ENCODE measurements at places on chromosomes 5 and 9.

GRCh38 chr5:124444147-124444775 lies 302.2 kb downstream of the ZNF608 start:
- no peak for DNase-seq

GRCh38 chr9:127905788-127906191 lies 6.4 kb upstream of the ST6GALNAC6 start:
- DNase-seq: no peak

GRCh38 chr9:22446589-22446949 lies at the start of gene DMRTA1:
TSS of gene DMRTA1 (plus strand) at chr9:22446824. CDS start at chr9:22447066, 242 bp downstream.
- peak; percentile 2 for DNase-seq

GRCh38 chr5:142825378-142826089 lies 55.4 kb downstream of the ARHGAP26 start:
- DNase-seq: no peak

DNA sequence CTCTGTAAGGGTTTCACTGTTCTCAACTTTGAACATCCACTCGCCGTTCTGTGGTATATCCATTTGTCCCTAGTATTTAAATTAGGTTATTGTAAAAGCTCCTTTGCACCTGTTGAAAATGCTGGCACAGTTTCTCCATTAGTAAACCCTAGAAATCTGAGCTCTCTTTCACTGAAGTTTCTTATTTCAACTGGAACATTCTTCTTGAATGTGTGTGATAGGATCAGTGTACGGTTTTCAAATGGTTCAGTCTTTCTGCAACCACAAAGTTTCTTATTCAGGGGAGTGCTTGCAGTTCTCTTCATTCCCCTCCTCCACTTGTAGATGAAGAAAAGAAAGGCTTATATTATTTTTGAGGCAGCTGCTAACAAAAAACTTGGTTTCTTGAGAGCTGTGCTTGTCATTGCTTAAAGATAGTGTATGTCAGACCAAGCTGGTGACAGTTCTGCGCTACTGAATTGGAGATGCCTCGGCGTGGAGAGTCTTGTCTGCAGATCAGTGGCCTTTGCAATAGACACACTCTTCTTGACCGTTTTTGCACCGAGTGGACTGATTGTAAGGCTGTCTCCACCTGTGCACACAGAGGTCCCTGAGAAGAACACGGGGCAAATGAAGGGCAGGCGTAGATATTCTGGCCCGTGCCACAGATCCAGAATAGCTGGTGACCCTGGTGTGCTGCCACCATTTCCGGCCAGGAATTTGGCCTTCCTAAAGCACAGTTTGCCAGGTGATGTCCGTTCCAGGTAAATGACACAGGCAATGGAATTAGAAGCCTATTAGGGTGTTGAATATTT lies 102.2 kb downstream of the TRIO start:
- DNase-seq: no peak

- no peak for DNase-seq
These were observed 596.6 kb upstream of the ZNF608 start for GRCh38 chr5:125343015-125343414.

- no peak for DNase-seq
These were observed 59.3 kb downstream of the RETREG1 start for GRCh38 chr5:16557477-16557876.
